Skeletal muscle cell (primary cell): ENCODE measurements at places on chromosomes 7 and 10.
A peak's percentile ranks its signal among the peaks of the same experiment; 100 is the strongest.

- DNase-seq: no peak
Measured at GRCh38 chr7:159212226-159212625, 67.6 kb upstream of the VIPR2 start.

GRCh38 chr10:112491144-112491543 lies 44.1 kb downstream of the VTI1A start:
- no peak for DNase-seq

- no peak for DNase-seq
Measured at GRCh38 chr7:90701771-90702170, 105.7 kb downstream of the CDK14 start.

DNA sequence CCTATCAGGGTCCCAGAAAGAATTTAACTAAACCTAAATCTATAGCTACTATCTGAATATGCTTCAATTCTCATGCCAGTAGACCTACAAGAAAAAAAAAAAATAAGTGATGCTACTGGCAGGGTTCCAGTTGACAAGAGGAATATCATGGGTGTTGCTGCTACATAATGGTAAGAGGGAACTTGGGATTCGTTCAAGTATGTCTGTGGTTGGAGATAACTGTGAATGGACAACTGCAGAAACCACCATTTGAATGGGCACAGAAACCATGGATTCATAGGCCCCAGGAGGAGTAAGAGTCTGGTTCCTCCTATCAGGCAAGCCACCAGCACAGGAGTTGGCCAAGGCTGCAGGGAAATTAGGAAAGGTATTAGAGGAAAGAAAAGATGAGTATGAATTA lies 287.6 kb upstream of the HGF start:
- no peak for DNase-seq

GRCh38 chr7:143896667-143897066 lies 5.3 kb downstream of the TCAF1 start:
- no peak for DNase-seq

DNA sequence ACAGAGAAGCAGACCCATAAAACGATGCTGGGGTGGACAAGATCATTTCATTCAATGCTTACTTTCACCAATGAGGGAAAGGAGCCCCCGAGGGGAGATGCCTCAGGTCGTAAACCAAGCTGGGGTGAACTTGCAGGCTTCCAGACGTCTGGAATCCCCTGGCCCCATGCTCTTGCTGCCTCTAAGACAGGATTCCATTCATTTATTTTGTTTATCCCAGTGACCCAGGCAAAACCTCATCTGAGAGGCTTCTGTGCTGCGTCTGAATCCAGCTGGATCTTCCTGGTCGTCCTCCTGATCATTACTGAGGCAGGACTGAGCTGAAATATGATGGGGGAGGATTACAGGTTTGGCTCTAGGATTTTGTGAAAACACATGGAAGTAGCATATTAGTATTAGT lies 182.9 kb downstream of the MYOF start:
- DNase-seq: no peak

GRCh38 chr10:77279207-77279606 lies 358.4 kb downstream of the KCNMA1 start:
- no peak for DNase-seq

DNA sequence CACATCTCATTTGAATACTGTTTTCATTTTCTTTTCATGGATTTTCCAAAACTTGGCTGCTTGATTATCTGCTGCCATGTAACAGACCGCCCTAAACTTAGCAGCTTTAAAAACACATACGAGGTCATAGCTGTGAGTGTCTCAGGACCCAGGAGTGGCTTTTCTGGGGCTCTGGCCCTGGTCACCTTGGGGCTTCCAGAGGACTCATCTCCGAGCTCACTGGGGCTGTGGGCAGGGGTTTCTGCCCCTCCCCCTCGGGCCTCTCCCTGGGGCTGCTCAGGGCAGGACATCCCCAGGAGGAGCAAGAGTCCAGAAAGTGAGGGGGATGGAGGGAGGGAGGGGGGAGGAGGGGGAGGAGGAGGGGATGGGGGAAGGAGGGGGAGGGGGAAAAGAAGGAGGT lies 77.0 kb downstream of the NKX6-2 start:
- no peak for DNase-seq

DNA sequence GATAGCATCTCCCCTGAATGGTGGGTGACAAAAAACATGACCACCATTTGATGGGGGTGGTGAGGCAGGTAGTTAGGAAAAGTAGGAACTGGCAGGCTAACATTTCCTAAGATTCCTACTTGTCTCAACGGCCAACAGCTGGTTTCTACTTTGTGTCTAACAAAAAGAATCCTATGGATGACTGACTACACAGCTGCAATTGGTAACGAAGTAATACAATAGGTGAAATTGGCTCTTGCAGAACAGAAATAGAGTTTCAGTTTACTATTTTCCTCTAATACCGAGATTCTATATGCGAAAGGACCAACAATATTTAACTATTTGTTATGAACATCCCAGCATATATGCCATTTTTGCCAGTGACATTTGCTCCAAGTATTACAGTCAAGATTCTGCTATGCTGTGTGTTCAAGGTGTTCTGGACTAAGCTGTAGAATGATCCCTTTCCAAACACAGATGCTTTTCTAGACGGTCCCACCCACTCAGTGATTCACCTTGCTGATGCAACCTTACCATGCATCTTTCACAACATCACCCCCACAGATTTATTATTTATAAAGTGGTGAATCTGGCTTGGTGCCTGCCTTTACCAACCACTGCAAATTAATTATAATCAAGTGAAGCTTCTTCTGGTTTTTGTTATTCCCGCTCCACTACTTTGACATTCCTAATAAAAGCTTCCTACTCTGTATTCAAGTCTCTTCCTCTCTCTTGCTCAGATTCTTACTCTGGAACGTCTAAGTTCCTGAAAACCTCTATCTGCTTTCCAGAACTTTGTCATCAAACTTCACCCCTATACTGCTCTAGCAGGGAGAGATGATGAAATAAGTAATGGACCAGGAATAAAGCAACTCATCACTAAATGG lies 16.8 kb downstream of the BBIP1 start:
- peak; percentile 75 for DNase-seq

- no peak for DNase-seq
Measured at GRCh38 chr10:49488056-49488717, 50.7 kb downstream of the ERCC6 start.

DNA sequence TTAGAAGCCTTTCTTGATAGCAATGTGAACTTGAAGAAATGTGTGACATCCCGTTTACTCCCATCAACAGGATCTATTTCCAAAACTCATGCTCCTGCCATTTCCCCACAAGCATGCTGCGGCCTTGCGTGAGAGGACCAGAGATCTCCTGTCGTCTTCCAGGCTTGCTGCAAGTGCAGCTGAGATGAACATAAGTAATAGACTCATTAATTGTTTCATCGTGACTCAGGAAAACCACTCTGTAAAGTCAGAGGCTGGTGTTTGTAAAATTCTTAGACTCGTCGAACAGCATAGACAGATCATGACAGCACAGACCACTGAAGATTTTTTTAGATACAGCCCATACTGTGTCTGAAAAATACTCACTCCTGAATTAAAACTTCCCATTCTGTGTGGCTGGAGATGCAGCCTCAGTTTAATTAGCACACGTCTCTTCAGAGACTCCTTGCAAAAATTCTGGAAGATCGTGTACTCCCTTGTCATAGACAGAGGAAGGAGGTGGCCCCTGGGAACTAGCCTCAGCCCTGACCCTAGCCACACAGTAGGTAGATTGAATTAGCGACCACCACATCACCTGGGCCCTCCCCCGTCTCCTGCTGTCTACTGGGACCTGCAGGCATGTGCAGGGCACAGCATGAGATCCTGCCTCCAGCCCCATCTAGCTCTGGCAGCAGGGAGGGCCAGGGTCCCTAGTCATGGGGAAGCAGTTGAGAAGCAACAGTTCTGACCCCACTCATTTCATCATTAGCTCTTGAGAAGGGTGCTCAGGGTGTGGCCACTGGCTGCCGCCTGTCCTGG lies 226.0 kb downstream of the CELF2 start:
- DNase-seq: no peak
